ENCODE measurements at places on chromosomes 2 and 18. TPM values are rescaled to one million over a fixed set of nuclear protein-coding genes. Genes with fewer than 3 reads are reported as not detected.

TMEFF2 gene
- 1.5 TPM for total RNA-seq

GTF2A1L gene
- total RNA-seq: not detected

KCNE4 gene
- total RNA-seq: 0.21 TPM

ST8SIA5 gene
- total RNA-seq: 0.15 TPM

ANKRD36C gene
- total RNA-seq: 22.0 TPM

RAB6C gene
- 0.13 TPM for total RNA-seq

WDR54 gene
- 27.7 TPM for total RNA-seq

CXCR1 gene
- not detected for total RNA-seq

CNOT11 gene
- 58.3 TPM for total RNA-seq

CRYGD gene
- total RNA-seq: not detected

UGT1A3 gene
- total RNA-seq: not detected

DNER gene
- 0.31 TPM for total RNA-seq

GRCh38 chr18:46754188-46754587, 2.7 kb downstream of the ST8SIA5 start:
- no peaks in the 10 kb centered on the region for H3K36me3 ChIP-seq
- H3K4me3 ChIP-seq: no peak overlapping the region
- DNase-seq: no peak
- no peak overlapping the region for H3K27ac ChIP-seq

GRCh38 chr2:238379096-238379810, 47.5 kb upstream of the ASB1 start:
- no peaks in the 10 kb centered on the region for H3K36me3 ChIP-seq
- H3K4me3 ChIP-seq: no peak overlapping the region
- no peaks in the 10 kb centered on the region for H3K4me1 ChIP-seq
- no peak for DNase-seq
- no peak overlapping the region for H3K27ac ChIP-seq

DNA sequence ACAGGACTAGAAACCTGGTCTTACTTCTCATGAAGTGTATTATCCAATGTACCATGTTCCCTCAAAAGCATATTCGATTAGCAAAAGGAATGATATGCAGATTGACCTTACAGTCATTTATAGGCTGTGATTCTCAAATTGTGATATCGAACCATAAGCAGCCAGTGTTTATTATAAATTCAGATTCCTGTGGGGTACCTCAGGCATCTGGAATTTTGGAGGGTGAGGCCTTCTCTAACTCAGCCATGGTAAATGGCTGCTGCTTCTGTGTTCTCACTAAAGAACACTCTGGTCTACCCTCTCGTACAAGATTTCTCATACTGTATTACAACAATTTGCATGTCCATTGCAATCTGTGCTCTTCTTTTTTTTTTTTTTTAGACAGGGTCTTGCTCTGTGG, 84.5 kb downstream of the PRPF40A start:
- no peak overlapping the region for H3K27ac ChIP-seq
- no peak overlapping the region for H3K4me3 ChIP-seq
- H3K4me1 ChIP-seq: no peaks in the 10 kb centered on the region
- DNase-seq: no peak

DNA sequence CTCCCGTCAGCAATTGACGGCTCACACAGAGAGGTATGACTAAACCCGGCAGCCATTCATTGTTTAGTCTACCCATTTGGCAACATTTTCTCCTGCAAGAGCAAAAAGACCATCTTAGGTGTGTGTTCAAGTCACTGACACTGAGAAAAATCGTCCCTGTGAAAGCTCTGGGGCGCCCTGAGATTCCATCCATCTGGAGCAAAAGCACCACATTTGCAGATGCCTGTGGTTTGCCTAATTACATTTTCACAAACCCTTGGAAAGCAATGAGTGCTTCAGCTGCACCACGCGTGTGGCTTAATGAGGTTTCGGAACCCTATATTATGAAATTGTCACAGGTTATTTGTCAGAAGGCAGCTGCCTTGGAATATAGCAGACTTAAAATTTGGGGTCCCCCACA, 110.7 kb upstream of the PTPRM start:
- H3K4me3 ChIP-seq: no peak overlapping the region
- H3K27me3 ChIP-seq: no peaks in the 10 kb centered on the region
- H3K36me3 ChIP-seq: no peaks in the 10 kb centered on the region
- H3K27ac ChIP-seq: no peak overlapping the region
- DNase-seq: no peak

- H3K4me1 ChIP-seq: no peaks in the 10 kb centered on the region
- H3K36me3 ChIP-seq: no peaks in the 10 kb centered on the region
- peaks cover 16% of the 10 kb centered on the region for H3K27me3 ChIP-seq
These were observed 7.0 kb upstream of the BMP10 start for GRCh38 chr2:68878071-68878711.

DNA sequence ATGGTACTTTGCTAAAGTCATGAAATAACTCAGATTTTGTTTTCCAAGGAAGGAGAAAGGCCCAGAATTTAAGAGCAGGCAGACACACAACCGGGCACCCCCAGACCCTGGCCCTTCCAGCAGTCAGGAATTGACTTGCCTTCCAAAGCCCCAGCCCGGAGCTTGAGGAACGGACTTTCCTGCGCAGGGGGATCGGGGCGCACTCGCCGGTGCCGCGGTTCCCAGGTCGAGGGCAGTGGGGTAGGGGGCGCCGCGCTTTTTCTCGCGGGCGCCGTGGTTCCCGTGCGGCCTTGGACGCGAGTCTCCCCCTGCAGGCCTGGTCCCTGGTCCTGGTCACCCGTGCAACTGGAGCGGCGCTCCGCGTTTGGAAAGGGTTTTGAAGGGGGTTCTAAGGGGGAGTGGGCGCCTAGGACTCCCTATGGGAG, 1.2 kb downstream of the ZNF236 start:
- peak overlapping the region; percentile 90 for H3K27ac ChIP-seq
- H3K4me3 ChIP-seq: peak overlapping the region; percentile 78
- H3K36me3 ChIP-seq: no peaks in the 10 kb centered on the region
- H3K27me3 ChIP-seq: no peaks in the 10 kb centered on the region

- H3K4me3 ChIP-seq: no peak overlapping the region
- H3K27me3 ChIP-seq: no peaks in the 10 kb centered on the region
- H3K36me3 ChIP-seq: no peaks in the 10 kb centered on the region
- DNase-seq: no peak
- no peak overlapping the region for H3K27ac ChIP-seq
- no peaks in the 10 kb centered on the region for H3K4me1 ChIP-seq
These were observed 251.4 kb downstream of the SLC8A1 start for GRCh38 chr2:40200366-40200915.

DNA sequence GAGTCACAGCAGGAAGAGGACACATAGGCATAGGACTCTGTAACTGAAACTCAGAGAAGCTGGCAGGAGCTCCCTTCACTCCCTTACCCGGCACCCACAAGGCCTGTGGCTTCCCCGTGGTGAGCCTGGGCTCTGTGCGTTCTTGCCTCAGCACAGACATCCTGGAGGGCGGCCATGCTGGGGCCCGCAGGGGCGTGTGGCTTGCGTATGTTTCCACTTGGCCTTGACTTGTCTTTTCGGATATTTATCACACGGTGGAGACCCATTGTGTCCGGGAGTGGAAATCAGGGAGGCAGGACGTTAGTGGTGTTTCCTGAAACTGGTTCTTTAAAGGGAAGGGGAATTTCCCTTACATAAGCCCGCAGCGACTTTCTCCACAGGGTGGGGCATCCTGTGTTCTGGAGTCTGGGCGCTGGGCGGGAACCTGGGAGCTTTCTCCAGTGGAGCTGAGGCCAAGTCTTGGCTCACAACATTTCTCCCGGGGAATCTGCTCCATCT, 49.9 kb upstream of the EML6 start:
- no peaks in the 10 kb centered on the region for H3K27me3 ChIP-seq
- no peaks in the 10 kb centered on the region for H3K4me1 ChIP-seq

DNA sequence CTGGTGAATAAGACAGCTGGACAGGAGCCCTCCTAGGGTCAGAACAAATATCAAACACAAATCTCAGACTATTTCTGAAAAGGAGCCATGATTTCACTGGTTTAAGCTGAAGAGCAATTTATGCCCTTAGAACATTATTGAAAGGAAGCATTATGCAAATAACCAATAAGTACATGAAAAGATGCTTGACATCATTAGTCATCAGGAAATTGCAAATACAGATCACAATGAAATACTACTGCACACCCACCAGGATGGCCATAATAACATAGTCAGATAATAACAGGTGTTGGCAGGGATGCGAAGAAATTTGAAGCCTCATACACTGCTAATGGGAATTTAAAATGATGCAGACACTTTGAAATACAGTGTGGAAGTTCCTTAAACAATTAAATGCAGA, 176.4 kb upstream of the RAB6C start:
- H3K4me3 ChIP-seq: no peak overlapping the region
- no peak overlapping the region for H3K27ac ChIP-seq

DNA sequence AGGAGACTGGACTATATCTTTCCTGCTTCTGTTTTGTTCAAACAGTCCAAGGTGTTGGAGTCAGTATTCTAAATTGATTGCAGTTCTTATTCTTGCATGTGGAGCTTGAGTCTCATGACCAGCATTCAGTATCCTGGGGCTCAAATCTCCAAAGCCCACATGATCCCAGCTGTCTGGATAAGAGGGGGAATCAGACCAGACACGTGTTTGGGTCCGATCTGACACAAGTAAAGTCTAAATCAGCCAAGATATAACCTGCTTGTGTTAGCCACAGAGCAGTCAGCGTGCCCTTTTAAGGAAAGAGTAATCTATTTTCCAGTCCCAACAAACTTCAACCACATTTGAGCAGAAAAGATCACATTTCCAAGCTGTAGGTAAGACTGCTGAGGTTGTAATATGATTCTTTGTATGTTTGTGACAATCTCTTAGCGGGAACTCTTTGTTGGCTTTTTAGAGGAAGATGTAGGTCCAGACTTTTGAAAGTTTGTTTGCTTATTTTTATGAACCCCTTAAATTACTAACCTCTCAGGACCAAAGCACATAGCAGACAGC, 334.6 kb downstream of the SLC4A3 start:
- H3K27ac ChIP-seq: no peak overlapping the region
- no peak for DNase-seq
- H3K4me1 ChIP-seq: no peaks in the 10 kb centered on the region
- no peak overlapping the region for H3K4me3 ChIP-seq

DNA sequence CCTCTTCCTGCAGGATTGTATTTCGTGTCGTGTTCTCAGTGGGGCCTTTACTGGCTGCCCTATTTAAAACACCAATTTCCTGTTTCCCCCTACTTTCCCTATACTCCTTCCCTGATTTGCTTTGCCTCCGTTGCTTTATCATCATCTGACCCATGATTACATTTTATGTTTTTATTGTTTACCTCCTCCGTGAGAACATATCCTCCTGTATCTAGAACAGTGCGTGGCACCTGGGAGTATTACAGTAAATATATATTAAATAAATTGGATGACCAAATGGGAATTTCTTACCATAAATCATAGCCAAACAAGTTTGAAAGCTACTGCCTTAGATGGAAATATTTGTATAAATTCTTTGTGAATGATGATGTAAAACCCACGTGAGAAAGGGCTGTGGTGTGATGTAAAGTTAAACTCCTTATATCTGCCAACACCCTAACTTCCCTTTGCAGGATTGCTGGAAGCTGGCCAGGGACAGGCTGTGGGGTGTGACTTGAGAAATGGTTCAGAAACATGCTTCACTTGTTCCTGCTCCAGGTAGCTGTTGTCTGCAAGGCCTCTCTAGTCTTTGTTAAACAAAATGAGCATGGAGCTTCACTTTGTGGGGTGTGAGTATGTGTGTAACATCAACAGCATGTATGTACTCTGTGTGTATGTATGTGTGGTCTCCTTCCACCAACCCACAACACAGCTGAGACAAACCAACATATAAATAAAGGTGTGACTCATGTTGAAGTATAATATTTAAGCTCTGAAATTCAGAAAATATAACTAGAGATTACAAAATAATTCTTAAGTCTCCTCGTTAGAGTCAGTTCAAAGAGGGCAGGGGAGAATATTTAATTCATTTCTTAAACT, 40.3 kb downstream of the LHCGR start:
- no peak overlapping the region for H3K4me3 ChIP-seq
- no peaks in the 10 kb centered on the region for H3K36me3 ChIP-seq
- H3K27me3 ChIP-seq: peaks cover 6% of the 10 kb centered on the region
- no peaks in the 10 kb centered on the region for H3K4me1 ChIP-seq
- DNase-seq: no peak

DNA sequence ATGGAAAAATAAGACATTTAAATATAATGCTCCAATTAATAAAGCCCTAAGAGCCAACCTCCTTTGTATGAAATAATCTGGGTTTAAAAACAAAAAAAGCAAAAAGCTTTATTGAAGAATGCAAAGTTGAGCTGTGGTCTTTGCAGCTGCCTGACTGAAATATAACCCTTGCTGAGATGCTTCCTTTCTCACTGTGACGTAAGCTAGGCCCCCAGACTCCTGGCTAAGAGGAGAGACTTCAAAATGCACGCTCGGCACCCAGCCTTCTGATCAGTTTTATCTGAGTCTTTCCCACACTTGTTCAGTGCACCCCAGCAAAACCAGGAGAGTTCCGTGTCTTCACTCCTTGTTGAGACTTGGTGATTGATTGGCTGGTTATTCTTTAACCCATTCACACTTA, 115.3 kb downstream of the BCL11A start:
- no peaks in the 10 kb centered on the region for H3K4me1 ChIP-seq
- no peak for DNase-seq
- H3K27me3 ChIP-seq: peaks cover 2% of the 10 kb centered on the region
- H3K27ac ChIP-seq: no peak overlapping the region
- no peak overlapping the region for H3K4me3 ChIP-seq
- no peaks in the 10 kb centered on the region for H3K36me3 ChIP-seq

GRCh38 chr18:2981212-2981728, 31.7 kb downstream of the LPIN2 start:
- no peaks in the 10 kb centered on the region for H3K27me3 ChIP-seq
- H3K4me3 ChIP-seq: no peak overlapping the region
- DNase-seq: peak; percentile 64

DNA sequence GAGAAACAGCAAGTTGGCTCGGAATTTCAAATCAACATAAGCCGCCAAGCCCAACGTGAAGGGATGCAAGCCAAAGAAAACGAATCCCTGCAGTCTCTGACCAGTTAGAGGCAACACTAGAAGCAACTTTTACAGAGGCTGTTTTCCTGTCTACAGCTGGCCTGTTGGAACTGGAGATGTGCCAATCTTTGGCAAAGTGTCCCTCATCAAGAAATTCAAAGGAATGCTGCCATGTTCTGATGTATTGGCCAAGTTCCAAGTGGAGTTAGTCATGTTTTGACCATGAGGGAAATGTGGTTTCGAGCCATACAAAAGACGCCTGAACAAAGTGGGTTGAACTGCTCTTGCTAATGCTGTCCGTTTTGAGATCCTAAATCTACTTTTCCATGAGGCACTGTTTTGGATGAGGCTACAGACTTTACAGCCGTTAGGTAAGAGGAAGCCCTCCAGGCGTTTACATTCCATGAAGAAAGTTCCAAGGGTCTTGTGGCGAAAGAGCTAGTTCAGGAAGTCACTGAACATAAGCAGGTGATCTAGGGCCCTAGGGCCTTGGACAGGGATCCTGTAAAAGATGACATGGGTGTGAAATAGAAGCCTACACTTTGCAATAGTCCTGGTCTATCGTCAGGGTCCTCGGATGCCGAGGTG, 140.7 kb upstream of the PXDN start:
- DNase-seq: no peak
- peaks cover 12% of the 10 kb centered on the region for H3K27me3 ChIP-seq
- H3K27ac ChIP-seq: no peak overlapping the region
- no peak overlapping the region for H3K4me3 ChIP-seq
- H3K36me3 ChIP-seq: no peaks in the 10 kb centered on the region
